SJSA1 (cell line): ENCODE measurements at places on chromosomes 1 and 21. TPM values are rescaled to one million over a fixed set of nuclear protein-coding genes. Genes with fewer than 3 reads are reported as not detected.

DNA sequence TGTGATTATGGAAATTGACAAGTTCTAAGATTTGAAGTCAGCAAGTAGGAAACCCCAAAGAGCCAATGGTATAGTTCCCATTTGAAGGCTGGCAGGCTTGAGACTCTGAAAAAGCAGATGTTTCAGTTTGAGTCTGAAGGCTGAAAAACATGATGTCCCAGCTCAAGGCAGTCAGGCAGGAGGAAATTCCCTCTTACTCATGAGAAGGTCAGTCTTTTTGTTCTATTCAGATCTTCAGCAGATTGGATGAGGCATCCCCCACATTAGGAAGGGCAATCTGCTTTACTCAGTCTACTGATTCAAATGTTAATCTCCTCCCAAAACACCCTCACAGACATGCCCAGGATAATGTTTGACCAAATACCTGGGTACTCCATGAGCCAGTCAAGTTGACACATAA, 372.5 kb upstream of the ST6GALNAC5 start:
- DNase-seq, result no peak

DNA sequence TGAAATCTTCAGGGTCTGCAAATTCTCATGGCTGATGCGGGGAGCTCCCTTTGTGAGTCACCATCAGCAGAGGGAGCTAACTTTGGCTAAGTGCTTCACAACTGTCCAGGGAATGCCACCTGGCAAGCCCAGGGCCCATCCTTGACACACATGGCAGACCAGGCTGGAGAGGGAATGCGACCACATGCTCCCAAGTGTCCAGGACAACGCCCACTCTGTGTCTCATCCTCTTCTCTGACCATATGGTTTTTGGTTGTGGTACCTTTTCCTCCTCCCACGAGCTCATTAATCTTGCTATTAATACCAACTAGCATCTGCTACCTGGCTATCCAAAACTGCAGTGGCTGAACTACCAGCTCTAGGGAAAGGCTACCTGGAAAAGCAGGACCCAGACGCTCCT, 37.1 kb upstream of the CLSTN1 start:
- DNase-seq, result no peak

DNA sequence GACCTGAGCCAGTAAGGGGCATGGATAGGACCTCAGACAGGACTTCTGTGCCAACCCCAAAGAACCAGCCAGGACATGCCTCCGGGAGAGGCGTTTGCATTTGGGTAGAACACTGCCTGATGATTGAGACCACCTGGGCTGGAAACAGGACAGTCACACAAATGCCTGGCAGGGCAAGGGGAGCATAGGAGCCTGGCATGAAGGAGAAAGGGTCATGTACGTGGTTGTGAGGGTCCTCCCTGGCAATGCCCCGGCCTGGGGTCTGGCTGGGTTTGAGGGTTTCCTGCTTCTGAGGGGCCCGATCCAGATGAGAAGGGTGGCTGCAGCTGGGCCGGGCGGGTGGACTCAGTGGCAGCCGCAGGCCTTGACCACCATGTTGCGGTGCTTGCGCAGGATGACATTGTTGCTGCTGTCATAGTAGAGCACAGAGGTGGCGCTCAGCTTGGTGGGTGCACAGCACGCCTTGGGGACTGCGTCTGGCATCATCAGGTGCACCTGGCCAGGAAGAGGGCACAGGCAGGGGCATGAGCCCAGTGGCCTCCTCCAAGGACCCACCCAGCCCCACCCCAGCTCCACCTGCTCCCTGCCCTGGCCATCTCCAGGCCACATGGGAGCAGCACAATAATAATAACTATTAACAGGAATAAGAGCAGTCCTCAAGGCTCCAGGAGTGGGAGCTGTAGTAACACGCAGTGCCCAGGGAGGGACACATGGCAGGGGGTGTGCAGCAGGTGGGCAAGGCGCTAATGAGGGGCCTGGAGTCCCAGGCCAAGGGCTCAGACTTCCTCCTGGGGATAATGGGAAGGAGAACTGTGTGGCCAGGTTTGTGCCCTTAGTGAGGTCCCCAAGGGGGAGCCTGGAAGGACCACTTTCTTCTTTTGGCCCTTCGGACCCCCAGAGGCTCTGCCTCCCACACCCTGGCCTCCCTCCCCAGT, 10.8 kb downstream of the OXCT2 start:
- no peak for DNase-seq

DNA sequence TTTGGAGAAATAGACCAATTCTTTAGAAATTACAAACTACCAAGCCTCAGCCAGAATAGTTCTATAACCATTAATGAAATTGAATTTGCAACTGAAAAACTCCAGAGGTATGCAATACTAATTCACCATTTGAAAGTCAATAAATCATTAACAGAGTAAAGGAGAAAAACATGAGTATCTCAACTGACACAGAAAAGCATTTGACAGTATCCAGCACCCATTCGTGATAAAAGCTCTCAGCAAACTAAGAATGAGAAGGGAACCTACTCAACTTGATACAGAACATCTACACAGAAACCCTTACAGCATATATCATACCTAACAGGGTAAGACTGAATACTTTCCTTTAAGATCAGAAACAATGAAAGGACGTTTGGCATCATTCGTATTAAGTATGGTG, 54.3 kb downstream of the ST6GALNAC5 start:
- DNase-seq, result no peak

- DNase-seq, result peak; percentile 69
These were observed 20.2 kb downstream of the PEX14 start for GRCh38 chr1:10494754-10495474.

- DNase-seq, result no peak
These were observed 47.4 kb upstream of the EXO1 start for GRCh38 chr1:241800640-241801039.

DNA sequence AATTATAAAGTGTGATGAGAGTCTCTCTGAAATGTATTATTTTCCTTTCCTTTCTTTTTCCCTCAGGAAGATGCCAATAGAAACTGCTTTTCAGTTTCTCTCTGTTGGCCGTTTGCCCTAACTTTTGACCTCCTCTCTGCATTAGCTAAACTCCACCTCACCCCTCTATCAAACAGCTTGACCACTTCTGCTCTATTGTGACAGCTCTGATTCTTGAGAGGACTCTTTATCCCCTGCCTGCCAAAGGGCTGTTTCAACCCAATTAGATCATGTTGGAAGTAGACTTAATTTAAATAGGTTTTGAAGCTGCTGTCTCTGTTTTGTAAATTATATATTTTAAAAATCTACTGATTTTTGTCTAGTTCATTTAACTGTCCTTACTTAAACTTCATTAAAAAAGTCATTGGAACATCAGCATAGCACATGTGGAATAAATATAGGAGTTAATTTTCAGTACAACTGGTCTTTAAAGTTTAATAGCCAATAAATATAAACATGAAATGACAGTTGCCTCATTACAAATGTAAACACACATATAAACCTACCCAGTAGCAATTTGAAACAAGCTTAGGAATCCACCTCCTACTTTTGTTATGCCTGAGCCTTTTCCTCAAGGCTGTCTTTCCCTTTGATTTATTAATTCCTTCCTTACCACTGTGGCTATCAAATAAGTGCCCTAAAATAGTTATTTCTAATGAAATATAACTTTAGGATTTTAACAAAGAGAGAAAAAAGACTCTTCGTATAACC, 152.0 kb downstream of the CHRM3 start:
- DNase-seq, result no peak

GRCh38 chr1:4394366-4394765, 260.0 kb upstream of the AJAP1 start:
- DNase-seq, result no peak

DNA sequence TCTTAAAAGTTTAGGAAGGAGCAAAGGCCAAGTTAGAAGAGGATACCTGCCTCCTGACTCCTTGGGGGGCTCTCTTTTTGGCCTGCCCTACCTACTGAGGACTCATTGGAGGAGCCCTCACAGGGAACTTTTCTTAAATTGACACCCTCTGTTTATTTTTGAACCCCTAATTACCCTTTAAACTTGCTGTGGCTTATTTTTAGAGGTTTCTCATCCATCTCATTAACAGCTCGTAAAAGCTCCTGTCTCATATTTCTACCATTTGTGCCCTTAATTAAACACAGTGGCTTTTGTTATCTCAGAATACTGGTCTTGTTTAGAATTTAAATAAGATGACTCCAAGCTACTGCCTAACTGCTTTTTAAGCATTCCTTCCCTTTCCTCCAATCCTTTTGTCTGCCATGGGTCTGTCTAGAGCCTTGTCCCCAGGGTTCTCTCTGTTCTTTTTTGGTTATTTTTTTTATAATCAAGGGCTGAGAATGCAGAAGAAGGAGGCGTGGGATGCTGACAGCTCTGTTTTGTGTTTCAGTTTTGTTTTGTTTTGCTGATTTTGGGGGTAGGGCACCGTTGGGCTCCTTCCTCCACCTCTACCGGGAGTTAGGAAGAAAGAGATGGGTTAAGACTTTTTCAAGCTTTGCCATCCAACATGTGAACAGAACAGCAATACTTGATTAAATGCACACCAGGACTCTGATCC, 78.0 kb downstream of the SYT6 start:
- DNase-seq, result no peak

- DNase-seq, result no peak
These were observed 21.9 kb upstream of the PKN2 start for GRCh38 chr1:88661951-88662699.

SYPL2 gene
- total RNA-seq, result 0.11 TPM in 1 of 2 replicates, not detected in the other

TBX19 gene
- 0.47 and 1.4 TPM in 2 replicates for total RNA-seq

UMODL1 gene
- 0.22 TPM in 1 of 2 replicates, not detected in the other for total RNA-seq
